ENCODE measurements at places on chromosomes 1 and 21.

DNA sequence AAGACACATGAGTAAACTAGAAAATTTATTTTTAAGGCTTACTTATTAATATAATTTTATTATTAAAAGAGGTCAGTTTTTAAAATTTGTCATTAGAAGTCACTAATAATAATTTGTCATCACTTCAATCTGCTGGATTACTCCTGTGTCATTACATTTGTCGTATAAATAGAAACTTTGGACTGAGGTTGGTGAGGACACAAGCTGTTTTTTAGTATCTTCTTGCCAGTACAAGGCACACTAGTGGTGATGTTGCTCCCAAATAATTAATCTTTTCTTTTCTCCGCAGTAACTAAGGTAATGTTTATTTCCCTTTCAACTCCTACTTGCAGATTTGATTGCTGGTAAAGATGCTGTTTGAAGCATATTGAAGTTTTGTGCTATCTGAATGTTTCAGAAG, 59.4 kb upstream of the TENT5C start:
- DNase-seq = no peak

DNA sequence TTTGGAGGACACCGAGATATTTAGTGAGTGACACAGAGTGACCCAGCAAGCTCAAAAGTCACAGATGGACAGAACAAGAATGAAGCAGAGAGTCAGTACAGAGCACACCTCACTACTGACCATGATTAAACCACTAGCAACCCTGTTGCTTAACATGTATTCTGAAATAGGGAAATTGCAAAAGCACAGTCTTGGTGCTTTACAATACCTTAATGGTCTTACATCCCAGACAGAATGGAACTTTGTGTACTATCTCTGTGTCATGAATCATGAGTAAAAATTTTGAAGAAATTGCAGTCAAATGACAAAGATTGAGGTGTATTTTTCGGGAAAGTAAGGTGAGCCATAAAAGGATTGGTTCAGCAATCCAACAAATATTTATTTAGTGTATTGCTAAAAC, 2.7 kb upstream of the SAMSN1 start:
- DNase-seq = no peak

DNA sequence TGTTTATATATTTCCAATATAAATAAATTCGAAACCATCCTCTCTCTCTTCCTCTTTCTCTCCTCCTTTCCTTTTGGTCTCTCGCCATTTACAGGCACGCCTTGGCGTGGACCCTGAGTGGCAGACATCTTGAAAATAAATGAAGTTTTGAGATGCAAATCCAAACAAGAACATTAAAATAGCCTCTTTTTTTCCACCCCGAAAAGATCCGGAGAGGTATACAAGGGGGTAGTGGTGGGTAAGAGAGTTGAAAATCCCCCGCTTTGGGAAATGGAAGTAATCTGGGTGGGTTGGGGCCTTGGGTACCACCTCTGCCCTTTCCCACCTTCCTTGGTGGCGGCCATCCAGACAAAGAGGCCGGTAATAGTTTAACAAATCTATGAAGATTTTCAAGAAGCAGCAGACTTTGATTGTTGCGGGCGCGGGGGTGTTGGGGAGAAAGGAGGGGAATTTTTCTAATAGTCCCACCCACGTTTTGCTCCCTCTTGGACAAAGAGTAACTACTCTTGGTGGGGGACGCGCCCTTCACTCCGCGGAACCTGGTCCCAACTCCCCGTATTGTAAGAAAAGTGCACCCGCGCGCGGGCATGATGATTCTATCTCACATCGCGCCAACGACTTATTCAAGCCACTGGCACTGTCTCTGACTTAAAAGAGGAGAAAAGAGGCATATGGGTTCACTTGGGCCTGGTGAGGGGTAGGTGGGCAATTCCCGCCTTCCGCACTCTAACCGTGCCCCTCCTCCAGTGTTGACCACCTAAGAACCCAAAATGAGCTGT, 4.0 kb upstream of the FOXD3 start:
- DNase-seq = no peak

DNA sequence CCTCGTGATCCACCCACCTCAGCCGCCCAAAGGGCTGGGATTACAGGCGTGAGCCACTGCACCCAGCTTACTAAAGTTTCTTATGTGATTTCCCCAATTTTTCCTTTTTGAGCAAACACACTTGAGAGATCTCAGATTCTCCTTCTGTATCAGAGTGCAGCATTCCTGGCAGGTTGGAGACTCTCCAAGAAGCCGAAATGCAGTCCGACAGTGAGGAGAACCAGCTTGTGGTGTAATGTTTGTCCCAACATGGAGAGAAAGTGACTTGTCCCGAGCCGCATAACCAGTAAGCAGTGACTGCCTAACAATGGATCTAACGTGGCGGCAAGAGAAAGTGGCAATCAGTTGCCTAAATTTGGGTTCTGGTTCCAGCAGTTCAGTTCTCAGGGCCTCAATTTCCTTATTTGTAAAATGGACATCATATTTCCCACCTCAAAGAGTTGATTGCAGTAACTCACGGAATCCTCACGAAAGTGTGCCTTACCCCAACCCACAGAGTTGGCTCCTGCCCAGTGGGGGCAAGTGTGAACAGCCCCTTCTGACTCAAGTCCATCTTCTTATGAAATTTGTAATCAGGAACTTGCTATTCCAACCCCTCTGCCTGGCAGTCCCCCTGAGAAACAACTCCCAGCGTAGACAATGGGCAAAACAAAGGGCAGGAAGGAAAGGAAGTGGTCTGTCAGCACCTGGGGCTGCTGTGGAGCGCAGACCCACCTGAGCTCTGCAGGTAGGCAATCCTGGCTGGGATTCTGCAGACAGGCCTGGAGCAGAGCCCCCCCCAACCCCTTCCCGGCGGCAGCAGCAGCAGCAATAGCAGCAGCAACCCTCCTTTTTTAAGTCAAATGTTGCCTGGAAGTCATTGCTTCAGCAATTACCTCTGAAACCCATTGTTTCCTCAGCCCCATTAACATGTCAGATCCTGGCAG, 223.6 kb upstream of the POU3F1 start:
- DNase-seq = no peak

- DNase-seq = no peak
Measured at GRCh38 chr1:109259674-109260557, 10.6 kb downstream of the CELSR2 start.

DNA sequence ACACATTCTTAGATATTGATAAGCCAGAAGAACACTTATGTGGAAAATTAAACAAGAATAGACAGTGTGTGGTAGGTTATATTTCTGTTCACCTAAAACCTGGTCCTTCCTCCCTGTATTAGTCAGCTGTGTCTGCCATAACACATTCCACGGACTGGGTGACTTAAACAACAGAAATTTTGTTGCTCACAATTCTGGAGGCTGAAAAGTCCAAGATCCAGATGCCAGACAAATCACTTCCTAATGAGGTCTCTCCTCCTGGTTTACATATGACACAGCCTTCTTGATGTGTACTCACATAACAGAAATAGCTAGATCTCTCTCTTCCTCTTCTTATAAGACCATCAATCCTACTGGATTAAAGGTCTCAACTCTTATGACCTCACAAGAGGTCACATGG, 25.7 kb downstream of the JMJD4 start:
- DNase-seq = no peak

GRCh38 chr1:2132222-2133038, 62.1 kb downstream of the FAAP20 start:
- DNase-seq = peak; percentile 21

DNA sequence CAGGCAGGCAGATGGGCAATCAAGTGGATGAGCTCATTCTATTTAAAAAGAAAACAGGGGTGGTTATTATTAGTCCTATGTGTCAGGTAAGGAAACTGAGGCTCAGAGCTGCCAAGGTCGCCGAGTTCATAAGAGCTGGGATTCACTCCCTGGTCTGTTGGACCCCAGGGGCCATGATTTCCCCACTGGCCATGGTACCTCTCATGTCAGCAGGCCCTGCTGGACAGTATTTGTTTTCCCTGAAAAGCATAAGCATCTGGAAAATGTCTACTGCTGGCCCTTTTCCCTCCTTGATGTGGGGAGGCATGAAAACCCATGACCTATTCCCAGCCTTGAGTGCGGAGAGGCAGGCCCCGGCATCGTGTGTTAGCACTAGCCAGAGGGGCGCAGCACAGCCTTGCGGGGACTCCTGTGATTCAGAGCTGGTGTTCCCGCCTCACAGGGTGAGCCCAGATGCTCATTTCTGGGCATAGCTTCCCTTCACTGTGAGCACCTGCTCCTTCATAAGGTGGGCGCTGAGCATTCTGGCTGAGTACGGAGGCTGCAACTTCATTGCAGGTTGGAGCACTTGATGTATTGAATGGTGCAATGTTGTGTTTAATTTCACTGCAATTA, 617.5 kb downstream of the PTPRU start:
- DNase-seq = no peak

GRCh38 chr1:173666646-173667045, 3.0 kb downstream of the ANKRD45 start:
- no peak for DNase-seq

DNA sequence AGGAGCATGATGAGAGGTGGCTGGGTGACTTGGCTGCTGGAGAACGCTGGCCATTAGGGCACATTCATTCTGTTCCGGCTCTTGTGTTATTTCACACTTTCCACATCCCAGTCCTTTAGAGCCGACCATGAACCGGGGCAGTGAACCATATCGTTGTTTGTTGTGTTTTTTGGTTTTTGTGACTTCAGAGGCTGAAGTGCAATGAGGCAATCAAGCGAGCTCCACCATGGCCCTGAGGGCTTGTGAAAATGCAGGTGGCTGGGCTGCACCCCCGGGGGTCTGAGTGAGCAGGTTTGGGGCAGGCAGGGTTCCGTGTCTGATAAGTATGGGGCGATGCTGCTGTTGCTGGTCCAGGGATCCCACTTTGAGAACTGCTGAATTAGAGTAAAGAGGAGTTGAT, 23.7 kb downstream of the ABCG1 start:
- DNase-seq = no peak

DNA sequence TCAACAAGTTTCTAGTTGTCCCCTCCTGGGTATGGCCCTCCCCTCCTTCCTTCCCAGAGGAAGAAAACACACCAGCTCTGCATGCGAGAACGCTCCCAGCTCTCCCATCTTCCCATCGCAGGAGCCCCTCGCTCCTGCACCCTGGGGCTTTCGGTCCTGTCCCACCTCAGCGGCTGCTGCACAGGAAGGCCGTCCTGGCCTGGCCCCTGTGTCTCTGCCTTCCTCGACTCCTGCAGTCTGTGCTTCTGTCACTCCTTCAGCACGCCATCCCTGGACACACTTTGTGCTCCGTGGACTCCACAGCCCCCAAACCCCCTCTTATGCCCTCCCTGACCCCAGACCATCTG, 23.2 kb downstream of the KRTAP10-1 start:
- no peak for DNase-seq

- no peak for DNase-seq
Measured at GRCh38 chr1:69195136-69195535, 372.6 kb upstream of the LRRC7 start.

DNA sequence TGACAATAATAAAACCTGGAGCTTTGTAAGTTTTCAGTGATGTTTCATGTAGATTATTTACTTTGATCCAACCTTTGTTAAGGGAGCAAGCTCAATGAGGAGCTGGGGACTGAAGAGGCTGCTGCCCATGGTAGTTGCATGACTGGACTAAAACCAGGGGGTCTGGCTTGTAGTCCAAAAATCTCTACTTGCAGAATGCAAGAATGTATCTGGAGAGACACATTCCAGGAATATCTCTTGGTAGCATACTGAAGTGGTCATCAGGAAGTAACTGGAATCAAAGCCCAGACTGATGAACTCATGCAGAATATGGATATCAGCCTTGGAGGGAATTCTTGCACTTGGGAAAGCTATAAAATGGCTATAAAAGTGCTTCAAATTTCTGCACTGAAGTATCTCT, 5.8 kb upstream of the KIAA0040 start:
- no peak for DNase-seq
